GM12878 (cell line): ENCODE measurements at places on chromosomes 5 and 9.

DNA sequence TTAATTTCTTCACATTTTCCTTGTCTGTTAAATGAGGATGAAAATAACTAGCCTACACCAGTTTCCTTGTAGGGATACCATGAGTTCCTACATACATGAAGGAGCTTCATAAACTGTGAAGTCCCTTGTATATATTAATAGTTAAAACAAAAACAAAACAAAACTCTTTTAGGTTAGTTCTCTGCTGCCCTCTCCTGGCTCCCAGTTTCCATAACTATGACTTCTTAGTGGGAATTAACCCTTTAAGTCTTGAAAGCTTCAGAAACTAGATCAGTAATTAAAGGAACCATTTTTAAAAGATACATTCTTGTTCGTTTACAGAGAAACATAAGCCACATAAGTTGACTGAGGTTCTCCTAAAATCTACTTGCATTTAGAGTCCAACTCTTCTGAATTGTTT lies 500.0 kb upstream of the C9orf72 start:
- DNase-seq: no peak

DNA sequence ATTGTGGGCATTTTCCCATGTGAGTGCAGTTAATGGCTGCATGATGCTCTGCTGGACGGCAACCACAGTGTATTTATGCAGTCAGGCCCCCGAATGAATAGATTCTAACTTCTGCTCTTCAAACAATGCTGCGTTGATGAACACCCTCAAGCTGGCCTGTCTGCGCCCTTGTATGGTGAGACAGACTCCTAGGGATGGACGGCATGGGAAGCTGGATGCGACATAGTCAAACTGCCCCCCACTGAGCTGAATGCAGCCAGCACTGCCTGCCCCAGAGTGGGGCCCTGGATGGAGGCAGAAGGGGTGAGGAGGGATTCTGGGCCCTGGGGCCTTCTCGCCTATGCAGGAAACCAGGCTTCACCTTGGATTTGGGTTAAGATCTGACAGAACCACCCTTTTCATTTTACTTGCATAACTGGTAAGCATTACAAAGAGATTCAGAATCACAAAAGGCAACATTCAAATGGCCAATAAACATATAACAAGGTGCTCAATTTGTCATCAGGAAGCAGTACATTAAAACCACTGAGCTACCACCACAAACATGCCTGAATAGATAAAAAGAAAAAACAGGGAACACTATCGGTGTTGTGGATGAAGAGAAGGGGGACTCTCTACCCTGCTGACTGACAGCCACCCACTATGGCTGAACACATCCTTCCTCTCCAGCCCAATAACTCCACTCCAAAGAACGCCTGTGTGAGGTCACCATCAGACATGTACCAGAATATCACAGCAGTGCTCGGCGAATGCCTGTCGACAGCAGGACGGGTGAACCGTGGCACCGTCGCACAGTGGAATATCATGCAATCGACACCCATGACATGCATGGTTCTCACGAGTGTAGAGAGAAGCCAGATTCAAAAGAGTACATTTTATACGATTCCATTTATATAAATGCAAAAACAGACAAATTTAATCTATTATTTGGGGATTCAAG lies 79.1 kb downstream of the RAPGEF1 start:
- no peak for DNase-seq

- DNase-seq: no peak
Measured at GRCh38 chr5:94473936-94474335, 144.5 kb downstream of the KIAA0825 start.

DNA sequence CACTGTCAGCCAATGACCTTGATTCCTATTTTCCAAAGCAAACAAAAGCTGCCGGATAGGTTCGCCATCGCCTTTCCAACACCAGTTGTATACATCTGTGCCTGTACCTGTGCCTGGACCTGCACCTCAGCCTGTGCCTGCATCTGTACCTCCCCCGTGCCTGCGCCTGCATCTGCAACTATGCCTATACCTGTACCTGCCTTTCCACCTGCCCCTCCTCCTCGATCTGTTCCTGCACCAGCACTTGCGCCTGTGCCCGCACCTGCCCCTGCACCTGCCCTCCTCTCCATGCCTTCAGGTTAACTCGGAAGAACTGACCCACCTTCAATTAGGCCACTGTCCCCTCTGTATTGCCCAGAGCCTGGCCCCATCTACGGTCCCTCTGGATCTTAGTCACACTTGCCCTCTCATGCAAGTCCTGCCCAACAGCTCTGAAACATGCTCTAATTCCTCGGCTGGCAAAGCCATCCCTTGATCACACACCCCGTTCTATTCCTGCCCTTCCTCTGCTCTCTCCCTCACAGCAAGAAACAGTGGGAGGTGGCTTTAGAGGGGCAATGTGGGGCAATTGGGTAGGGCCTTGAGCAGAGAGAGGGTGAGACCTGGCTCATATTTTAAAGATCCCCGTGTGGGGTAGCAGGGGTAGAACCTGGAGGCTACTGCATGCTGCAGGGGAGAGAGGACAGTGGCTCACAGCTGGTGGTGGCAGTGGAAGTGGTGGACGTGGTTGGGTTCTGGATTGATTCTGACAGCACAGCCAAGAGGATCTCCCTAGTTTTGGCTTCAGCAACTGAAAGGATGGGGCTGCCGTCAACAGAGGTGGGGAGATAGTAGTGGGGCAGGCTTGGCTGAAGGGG lies 59.6 kb upstream of the PHYKPL start:
- DNase-seq: no peak

DNA sequence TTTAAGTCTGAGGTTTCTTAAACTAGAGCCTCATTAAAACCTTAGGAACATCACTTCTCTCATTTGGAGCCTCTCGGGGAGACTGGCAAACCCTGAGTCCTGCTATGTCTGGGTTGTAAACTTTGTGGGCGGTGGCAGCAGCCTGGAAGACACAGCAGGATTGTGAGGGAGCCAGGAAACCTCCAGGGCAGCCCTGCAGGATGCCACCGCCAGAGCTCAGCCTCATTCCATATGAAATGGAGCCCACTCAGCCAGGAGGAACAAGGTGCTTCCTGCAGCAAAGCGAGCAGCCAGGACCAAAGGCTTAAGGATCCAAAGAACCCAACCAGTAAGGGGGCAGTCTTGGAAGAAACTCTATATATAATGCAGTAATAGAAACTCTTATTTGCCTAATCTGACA lies 37.9 kb upstream of the IDNK start:
- no peak for DNase-seq

- no peak for DNase-seq
Measured at GRCh38 chr9:138053321-138053868, 175.8 kb downstream of the CACNA1B start.

- DNase-seq: no peak
Measured at GRCh38 chr9:135357863-135358551, 121.6 kb upstream of the PPP1R26 start.

GRCh38 chr9:8186560-8186959 lies 387.0 kb upstream of the DMAC1 start:
- DNase-seq: no peak

GRCh38 chr9:71245651-71246050 lies 124.2 kb upstream of the TRPM3 start:
- no peak for DNase-seq

GRCh38 chr9:22102146-22103053 lies 93.3 kb upstream of the CDKN2B start:
- DNase-seq: no peak

DNA sequence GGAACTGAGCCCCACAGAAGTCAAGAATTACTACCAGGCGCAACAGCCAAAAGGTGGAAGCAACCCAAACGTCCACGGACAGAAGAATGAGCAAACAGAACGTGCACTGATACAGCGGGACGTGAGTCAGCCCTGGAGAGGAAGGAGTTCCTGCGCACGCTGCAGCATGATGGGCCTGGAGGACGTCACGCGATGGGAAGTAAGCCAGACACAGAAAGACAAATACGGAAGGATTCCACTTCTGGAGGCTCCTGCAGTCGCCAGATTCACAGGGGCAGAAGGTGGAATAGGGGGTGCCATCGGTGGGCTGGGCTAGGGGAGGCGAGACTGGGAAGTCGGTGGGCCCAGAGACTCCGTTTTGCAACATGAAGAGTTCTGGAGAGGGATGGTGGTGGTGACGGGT lies 80.3 kb upstream of the PHYKPL start:
- DNase-seq: no peak

GRCh38 chr5:43041110-43041668 lies 1.1 kb upstream of the ANXA2R start:
- no peak for DNase-seq

DNA sequence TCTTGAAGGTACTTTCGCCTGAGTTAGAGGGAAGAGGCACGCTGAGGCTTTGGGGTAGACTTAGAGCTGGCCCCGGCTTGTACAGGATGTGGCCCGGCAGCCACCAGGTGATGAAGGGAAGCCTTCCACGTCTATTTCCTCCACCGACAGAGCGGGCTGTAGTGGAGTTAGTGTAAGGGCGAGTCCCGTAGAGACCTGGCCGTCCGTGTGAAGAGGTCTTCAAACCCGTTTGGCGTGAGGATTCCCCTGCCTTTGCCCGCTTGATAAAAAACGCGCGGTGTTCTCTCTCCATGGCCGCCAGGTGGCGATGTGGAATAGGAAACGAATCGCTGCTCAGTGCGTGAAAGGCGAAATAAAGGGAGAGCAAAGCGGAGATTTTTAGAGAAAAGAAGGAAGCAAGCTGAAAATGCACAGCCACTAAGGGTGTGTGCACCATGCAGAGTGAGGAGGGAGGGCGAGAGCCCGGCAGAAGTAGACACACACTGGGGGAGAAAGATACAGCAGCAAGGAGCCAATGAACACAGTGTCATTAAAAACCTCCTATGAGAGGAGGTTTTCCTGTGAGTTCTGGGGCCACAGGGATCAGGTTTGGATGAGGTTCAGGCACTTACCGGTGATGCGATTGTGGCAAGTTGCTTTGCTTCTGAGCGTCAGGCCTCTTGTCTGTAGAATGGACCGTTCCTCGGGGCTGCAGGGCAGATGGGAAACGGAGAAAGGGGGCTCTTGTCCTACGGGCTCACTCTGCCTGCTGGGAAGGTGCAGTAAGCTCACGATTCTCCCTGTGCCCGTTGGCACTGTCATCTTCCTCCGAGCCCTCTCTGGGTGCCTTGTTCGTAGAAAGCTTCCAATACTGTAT lies 34.2 kb downstream of the STC2 start:
- DNase-seq: peak; percentile 35

- no peak for DNase-seq
Measured at GRCh38 chr5:34691326-34691725, 35.2 kb downstream of the RAI14 start.

- DNase-seq: no peak
Measured at GRCh38 chr9:3968891-3969290, 331.0 kb downstream of the GLIS3 start.

- DNase-seq: no peak
Measured at GRCh38 chr9:133581513-133582343, 27.5 kb downstream of the FAM163B start.

- DNase-seq: peak; percentile 21
Measured at GRCh38 chr5:137142764-137143605, 356.1 kb downstream of the SPOCK1 start.

GRCh38 chr9:34252670-34253459 lies 74.0 kb downstream of the UBAP1 start:
- DNase-seq: no peak

- no peak for DNase-seq
Measured at GRCh38 chr9:89715881-89716280, 111.1 kb downstream of the GADD45G start.

GRCh38 chr9:13485068-13485596 lies 205.6 kb upstream of the MPDZ start:
- DNase-seq: no peak

DNA sequence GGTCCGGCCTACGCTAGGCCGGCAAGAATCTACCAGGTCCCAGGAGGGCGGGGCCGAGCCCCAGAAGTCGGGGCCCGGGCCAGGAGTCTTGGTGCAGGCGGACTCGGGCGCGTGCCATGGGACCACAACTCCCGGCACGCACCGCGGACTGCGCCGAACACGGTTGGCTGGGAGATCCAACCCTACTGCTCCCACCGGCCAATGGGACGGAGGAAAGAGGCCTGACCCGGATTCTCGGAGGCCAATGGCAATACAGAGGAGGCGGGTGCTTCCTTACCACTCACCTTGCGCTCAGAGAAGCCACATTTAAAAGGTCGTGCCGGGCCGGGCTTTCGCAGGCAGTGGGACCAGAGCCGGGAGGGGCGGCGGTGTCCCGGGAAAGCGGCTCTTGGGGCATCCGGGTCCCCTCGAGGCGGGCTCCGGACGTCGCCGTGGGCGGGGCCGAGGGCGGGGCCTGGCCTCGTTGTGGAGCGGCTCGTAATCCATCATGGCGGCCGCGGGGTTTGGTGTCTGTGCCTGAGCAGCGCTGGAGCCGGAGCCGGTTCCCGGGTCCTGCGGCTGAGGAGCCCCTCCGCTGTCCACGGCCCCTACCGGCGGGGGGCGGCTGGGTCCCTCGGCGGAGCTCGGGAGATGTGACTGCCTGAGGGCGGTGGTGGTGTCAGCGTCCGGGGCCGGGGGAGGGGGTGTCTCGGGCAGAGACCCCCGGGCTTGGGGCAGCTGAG lies 19.1 kb downstream of the EXOSC2 start:
- DNase-seq: peak; percentile 91

DNA sequence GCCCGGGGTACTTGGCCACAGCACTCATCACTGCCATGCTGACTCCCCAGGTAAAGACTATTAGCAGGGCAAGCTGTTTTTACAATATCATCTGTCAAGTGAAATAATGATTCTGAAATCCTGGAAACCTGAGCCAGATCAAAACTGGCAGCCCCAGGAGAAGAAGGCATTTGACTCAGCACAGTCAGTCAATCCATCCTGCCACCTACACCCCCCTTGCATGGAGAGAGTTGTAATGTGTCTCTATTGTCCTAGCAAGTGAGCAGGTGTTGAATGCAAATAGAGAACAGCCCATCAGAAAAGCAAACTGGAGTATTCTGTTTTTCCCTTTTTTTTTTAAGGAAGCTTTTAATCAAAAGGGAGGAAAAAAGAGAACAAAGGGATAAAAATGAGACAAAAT lies 291.2 kb downstream of the BRINP1 start:
- DNase-seq: no peak

DNA sequence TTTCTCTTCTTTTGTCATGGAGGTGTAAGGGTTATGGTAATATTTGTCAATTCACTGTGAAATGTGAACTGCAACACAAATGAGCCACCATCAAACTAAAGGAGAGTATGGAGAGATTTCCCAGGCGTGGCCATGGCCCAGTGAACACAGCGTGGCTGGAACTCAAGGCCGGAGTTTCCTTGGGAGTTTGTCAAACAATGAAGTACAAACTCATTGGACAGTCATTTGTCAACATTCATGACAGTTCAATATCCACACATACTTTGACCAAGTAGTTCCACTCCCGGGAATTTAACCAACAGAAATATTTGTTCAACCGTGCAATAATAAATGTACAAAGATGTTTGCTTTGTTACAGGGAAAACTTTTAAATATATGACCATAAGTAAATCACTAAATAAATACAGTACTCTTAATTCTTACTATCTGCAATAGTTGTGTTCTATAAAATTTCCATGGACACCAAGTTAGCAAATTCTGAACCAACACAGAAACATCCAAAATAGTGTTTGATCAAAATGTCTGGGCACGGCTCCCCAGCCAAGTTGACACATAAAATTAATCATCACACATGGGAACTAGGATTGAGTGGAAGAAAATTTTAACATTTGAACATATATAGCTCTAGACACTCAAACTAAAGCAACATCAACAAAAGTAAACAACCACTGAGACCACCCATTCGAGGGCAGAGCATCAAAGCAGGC lies 87.1 kb downstream of the DIRAS2 start:
- no peak for DNase-seq

GRCh38 chr5:58115811-58116210 lies 344.1 kb downstream of the PLK2 start:
- no peak for DNase-seq

GRCh38 chr5:116699332-116699731 lies 124.7 kb upstream of the SEMA6A start:
- DNase-seq: no peak
